Colonic mucosa (tissue), 4 donors: ENCODE measurements at places on chromosomes 12 and 14. TPM values are rescaled to one million over a fixed set of nuclear protein-coding genes. Genes with fewer than 3 reads are reported as not detected.
A peak's percentile ranks its signal among the peaks of the same experiment; 100 is the strongest.

BIN2 gene
- total RNA-seq = 6.8 TPM

PTPN6 gene
- 44.8 TPM for total RNA-seq

KCNA5 gene
- total RNA-seq = not detected

TTC6 gene
- 4.7 TPM for total RNA-seq

KRT6C gene
- not detected for total RNA-seq

CCDC197 gene
- total RNA-seq = not detected

PLA2G1B gene
- not detected for total RNA-seq

DNA sequence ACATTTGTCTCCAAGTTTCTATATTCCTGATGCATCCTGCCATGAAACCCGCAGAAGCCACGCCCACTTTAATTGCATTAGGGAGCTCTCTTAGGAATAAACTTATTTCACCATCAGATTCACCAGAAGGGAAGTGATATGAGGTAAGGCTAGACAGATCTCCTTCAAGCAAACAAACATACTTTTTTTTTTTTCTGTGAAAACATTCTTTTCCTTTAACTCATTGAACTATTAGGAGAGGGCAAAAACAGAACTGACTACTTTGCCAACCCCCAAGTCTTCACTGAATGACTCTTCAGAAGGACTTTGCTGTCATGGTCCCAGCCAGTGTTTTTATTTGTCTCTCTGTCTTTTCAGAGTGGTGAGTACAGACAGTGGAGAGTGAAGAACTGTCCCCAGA, 48.4 kb downstream of the GTF2A1 start:
- H3K27ac ChIP-seq = no peak overlapping the region
- H3K4me3 ChIP-seq = no peak overlapping the region
- DNase-seq = no peak

DNA sequence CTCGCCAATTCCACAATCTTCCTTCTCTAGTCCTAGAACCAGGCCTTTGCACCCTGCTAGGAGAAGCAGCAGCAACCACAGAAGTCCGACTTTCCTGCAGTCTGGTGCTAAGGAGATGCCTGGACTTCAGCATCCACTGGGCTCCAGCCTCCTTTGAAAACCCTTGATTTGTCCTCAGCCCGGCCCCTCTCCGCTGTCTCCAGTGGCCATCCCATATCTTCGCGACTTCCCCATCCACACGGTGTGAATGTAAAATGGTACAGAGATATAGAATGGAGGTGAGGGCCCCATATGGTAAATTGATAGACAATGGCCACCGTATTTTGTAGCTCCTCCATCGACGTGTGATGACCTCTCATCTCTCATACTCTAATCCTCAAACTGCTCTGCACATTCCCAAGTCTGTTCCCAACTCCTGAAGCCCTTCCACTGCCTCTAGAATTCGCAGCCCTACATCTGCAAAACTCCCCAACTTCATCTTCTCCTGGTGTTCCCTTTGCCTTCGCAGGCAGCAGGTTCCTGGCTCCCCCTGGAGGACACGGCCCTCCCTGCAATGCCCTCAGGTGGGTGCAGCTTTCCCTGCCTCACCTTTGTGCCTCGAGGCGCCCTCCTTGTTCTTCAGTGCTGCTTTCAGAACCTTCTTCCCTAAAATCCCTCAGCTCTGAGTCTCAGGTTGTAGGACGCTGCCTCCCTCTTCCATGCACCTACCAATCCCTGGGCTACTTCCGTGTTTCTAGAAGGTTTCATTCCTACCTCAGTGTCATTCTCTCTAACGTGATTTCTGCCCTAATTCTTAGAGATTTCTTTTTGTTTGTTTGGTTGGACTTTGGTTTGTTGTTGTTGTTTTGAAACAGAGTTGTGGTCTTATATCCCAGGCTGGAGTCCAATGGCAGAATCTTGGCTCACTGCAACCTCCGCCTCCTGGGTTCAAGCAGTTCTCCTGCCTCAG, 36.7 kb downstream of the TMBIM6 start:
- H3K36me3 ChIP-seq = no peaks in the 10 kb centered on the region
- H3K4me1 ChIP-seq = no peaks in the 10 kb centered on the region
- no peaks in the 10 kb centered on the region for H3K27me3 ChIP-seq

DNA sequence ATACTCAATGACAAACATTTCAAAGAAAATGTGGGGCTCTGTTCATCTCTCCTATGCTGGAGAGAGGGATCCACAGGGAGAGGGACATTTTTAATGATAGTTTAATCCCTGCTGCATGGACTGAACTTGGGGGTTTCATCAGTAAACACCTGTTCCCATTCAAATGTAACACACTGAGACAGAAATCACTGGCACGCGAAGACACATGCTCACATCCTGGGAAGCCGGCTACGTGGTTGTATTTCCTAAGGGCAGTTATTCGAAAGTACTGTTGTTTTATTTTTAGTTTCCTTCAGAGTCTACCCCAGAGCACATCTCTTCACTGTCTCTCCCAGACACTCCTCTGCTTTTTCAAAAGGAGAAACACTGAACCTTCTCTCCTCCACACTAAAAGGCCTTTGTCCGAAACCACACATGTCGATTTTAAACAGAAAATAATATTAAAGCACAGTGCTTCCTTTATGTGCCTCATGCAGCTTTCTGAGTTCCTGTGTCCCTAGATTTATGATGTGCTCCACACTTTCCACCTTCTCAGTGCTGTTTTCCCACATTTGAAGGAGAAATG, 52.8 kb downstream of the PTHLH start:
- DNase-seq = no peak
- no peaks in the 10 kb centered on the region for H3K36me3 ChIP-seq
- no peaks in the 10 kb centered on the region for H3K27me3 ChIP-seq
- H3K4me3 ChIP-seq = no peak overlapping the region
- no peak overlapping the region for H3K27ac ChIP-seq
- H3K4me1 ChIP-seq = no peaks in the 10 kb centered on the region

DNA sequence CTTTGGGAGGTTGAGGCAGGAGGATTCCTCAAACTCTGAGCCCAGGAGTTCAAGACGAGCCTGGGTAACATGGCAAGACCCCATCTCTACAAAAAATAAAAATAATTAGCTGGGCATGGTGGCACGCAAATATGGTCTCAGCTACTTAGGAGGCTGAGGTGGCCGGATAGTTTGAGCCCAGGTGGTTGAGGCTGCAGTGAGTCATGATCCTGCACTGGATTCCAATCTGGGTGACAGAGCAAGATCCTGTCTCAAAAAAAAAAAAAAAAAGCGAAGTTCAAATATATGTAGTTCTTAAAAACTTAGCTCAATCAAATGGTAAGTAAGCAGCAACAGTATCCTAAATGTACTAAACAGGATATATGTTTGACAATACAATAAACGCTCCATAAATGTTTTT, 85.5 kb upstream of the SSTR1 start:
- H3K27ac ChIP-seq = no peak overlapping the region
- H3K4me1 ChIP-seq = no peaks in the 10 kb centered on the region
- no peak for DNase-seq
- no peaks in the 10 kb centered on the region for H3K27me3 ChIP-seq

GRCh38 chr12:19938031-19938430, 430.3 kb upstream of the PDE3A start:
- no peaks in the 10 kb centered on the region for H3K27me3 ChIP-seq
- no peak overlapping the region for H3K4me3 ChIP-seq
- no peaks in the 10 kb centered on the region for H3K4me1 ChIP-seq
- DNase-seq = no peak
- H3K36me3 ChIP-seq = no peaks in the 10 kb centered on the region
- no peak overlapping the region for H3K27ac ChIP-seq

DNA sequence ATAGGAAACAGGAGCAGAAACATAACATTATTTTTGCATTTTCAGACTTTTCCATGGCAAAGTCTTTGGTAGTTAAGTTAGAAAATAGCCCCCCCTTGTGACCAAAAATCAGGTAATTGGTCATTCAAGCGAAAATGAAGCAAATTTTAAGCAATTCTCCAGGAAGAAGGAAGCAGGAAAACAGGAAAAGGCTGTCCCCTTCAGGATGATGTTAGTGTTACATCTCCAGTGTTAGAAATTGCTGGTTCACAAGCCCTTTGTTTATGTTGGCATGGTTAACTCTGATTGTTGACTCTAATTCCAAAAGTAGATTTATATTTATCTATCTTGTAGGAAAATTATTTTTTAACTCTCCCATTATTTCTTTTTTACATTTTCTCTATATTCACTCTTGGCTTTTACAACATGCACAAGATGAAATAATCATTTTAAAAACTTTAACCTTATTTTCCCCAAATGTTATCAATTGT, 18.8 kb upstream of the GAS2L3 start:
- peak; percentile 44 for DNase-seq
- no peaks in the 10 kb centered on the region for H3K36me3 ChIP-seq
- H3K27ac ChIP-seq = no peak overlapping the region
- H3K27me3 ChIP-seq = no peaks in the 10 kb centered on the region

GRCh38 chr14:61501714-61502458, 180.5 kb downstream of the PRKCH start:
- H3K27ac ChIP-seq = peak overlapping the region; percentile 29
- H3K27me3 ChIP-seq = no peaks in the 10 kb centered on the region
- H3K4me3 ChIP-seq = no peak overlapping the region
- DNase-seq = no peak
- no peaks in the 10 kb centered on the region for H3K4me1 ChIP-seq

DNA sequence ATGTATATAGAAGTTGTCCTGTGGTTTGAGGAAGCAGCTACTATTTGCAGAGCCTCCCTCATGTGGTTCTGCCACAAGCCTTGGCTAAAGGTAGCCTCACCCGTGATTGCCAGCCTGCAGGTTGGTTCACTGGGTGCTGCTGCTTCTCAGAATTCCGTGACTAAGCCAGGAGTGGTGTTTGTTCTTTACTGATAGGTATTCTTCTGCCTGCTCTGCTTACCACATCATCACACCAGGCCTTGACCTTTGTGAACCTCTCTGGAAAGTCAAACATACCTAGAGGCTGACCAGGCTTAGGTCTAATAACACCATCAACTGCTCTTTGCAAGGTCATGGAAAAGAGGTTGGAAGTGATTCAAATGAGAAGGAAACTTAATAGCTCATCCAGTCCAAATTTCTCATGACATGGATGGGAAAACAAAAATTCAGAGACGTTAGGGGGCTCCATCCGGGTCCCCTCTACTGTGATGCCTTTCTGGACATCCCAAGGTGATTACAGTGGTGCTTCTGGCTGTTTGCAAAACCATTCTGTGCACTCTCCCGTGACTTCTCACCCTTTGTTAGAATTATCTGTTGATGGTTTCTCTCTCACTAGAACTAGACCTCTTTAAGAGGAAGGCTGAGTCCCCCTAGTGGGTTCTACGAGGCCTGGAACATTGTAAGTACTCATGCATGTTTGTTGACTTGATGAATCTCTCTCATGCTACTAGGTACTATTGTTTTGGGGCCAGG, 8.5 kb upstream of the SOCS2 start:
- DNase-seq = no peak
- no peaks in the 10 kb centered on the region for H3K27me3 ChIP-seq
- no peak overlapping the region for H3K4me3 ChIP-seq
- no peaks in the 10 kb centered on the region for H3K4me1 ChIP-seq

GRCh38 chr14:19917955-19918518, 2.4 kb upstream of the OR4K5 start:
- no peak for DNase-seq
- H3K36me3 ChIP-seq = no peaks in the 10 kb centered on the region
- H3K4me3 ChIP-seq = no peak overlapping the region

DNA sequence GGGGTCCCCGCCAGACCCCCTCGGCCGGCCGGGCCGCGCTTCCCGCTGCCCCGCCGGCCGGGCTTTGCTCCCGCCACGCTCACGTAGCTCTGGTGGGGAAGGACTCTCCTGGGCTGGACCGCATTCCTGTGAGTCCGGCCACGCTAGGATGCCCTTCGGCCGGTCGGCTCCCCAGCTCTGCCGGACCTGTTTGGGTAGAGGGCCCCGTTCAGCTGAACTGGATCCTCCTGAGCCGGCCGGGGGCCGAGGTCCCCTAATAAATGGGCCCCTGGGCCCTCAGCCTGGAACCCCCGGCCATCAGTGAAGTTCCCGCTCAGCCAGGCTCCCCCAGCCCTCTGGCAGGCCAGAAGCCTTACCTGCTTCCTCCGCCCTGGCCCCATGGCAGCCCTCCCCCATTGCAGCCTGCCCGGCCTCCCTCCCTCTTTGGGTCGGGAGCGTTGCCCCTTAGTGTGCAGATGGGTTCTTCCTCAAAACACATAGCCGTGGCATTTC, 593 bp downstream of the UNC119B start:
- peaks cover 12% of the 10 kb centered on the region for H3K4me1 ChIP-seq
- peak; percentile 51 for DNase-seq
- H3K4me3 ChIP-seq = peak overlapping the region; percentile 93
- H3K36me3 ChIP-seq = no peaks in the 10 kb centered on the region
- H3K27me3 ChIP-seq = no peaks in the 10 kb centered on the region

GRCh38 chr14:43765474-43765873, 741.6 kb downstream of the FSCB start:
- no peak for DNase-seq
- no peaks in the 10 kb centered on the region for H3K36me3 ChIP-seq
- H3K27ac ChIP-seq = no peak overlapping the region
- no peaks in the 10 kb centered on the region for H3K27me3 ChIP-seq
- H3K4me3 ChIP-seq = no peak overlapping the region
